Fibroblast of lung (primary cell): ENCODE measurements at places on chromosomes 2 and 18.

DNA sequence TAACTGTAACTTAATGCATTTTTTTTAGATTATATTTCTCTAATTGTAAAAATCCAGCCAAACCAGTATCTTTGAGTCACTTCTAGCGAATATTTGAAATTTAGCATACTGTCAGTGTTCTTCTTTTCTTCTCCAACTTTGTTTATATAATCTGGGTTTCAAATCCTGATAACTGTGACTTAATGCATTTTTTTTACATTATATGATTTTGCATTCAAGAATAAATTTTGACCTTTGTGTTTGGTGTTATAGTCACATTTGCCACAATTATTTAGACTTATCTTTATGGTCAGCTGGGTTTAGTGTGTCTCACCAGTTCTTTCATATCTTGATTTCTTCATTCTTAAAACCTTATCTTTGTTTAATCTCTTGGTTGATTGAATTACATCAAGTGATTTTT lies 345.7 kb downstream of the SLC4A3 start:
- no peak overlapping the region for H3K4me3 ChIP-seq
- no peaks in the 10 kb centered on the region for H3K36me3 ChIP-seq
- no peaks in the 10 kb centered on the region for H3K4me1 ChIP-seq
- H3K27ac ChIP-seq: no peak overlapping the region
- H3K27me3 ChIP-seq: no peaks in the 10 kb centered on the region

- DNase-seq: peak; percentile 43
- no peak overlapping the region for H3K27ac ChIP-seq
- H3K4me1 ChIP-seq: no peaks in the 10 kb centered on the region
- H3K4me3 ChIP-seq: no peak overlapping the region
- no peaks in the 10 kb centered on the region for H3K36me3 ChIP-seq
- peaks cover 10% of the 10 kb centered on the region for H3K27me3 ChIP-seq
Measured at GRCh38 chr2:64482765-64483504, 29.0 kb downstream of the LGALSL start.

GRCh38 chr2:214192711-214193110 lies 218.1 kb upstream of the VWC2L start:
- no peak overlapping the region for H3K27ac ChIP-seq
- no peak for DNase-seq
- no peaks in the 10 kb centered on the region for H3K36me3 ChIP-seq
- H3K27me3 ChIP-seq: no peaks in the 10 kb centered on the region
- peaks cover 2% of the 10 kb centered on the region for H3K4me1 ChIP-seq
- no peak overlapping the region for H3K4me3 ChIP-seq

GRCh38 chr18:78113940-78114251 lies 864.2 kb downstream of the GALR1 start:
- no peaks in the 10 kb centered on the region for H3K36me3 ChIP-seq
- H3K27me3 ChIP-seq: no peaks in the 10 kb centered on the region
- no peak overlapping the region for H3K27ac ChIP-seq
- H3K4me3 ChIP-seq: no peak overlapping the region

DNA sequence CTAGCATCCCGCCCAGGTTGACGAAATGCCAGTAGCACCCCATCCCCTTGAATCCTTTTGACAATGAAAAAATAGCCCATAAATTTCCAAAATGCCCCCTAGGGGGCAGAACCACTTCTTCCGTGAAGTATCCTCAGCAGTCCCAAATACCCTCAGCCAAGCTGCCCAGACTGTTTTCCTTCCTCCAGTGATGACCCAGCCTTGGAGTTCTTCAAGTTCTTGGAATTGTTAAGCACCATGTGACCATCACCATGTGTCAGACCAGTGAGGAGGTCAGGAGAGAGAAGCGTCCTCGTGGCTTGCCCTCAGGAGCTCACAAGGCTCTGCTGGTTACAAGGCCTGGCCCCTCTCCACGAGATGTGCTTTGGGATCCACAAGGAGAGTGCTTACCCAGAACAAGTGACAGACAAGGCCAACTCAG lies 1.4 kb upstream of the SLC23A3 start:
- peak; percentile 84 for DNase-seq
- H3K4me3 ChIP-seq: no peak overlapping the region
- peaks cover 13% of the 10 kb centered on the region for H3K36me3 ChIP-seq

- no peak overlapping the region for H3K27ac ChIP-seq
- no peak for DNase-seq
- no peaks in the 10 kb centered on the region for H3K27me3 ChIP-seq
- no peaks in the 10 kb centered on the region for H3K4me1 ChIP-seq
- H3K36me3 ChIP-seq: no peaks in the 10 kb centered on the region
Measured at GRCh38 chr2:168146892-168147810, 100.2 kb downstream of the STK39 start.

DNA sequence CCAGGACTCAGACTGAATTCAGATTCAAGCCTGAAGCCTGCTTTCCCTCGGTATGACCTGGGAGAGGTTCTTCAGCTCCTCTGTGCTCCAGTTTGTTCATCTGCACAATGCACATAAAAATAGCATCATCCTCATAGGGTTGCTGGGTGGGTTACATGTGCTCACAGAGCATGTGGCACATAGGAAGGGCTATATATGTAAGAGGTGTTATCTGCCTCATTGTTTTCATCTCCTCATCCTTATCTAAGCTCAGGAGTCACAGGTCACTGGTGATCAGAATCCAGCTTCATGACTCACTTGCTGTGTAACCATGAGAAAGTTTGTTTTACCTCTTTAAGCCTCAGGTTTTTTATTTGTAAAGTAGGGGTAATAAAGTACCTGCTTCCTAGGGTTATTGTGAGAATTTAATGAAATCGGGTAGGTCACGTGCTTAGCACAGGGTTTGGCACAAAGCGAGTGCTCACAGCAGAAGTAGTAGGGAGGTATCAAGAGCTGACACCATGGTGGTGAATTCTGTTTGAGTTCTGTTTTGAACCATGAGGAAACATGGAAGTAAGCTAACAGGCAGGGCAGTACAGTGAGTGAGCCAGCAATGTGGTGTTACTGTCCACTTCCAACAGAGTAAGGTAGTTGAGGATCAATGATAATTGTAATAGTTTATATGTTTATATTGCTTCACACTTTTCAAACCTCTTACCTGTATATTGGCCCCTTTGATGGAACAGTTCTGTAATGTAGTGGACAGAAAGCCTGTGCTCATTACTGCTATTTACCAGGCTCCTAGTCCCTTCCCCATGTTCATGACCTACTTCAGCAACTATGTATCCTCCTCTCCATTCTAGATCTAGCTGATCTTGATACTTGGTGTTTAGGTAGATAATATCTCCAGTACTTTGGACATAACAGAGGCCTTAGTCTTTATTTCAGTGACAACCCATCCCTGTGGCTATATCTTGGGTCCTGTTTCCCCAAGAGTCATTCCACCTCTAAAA lies 141.4 kb upstream of the LTBP1 start:
- H3K27ac ChIP-seq: no peak overlapping the region
- DNase-seq: no peak
- no peak overlapping the region for H3K4me3 ChIP-seq
- no peaks in the 10 kb centered on the region for H3K27me3 ChIP-seq
- no peaks in the 10 kb centered on the region for H3K4me1 ChIP-seq

DNA sequence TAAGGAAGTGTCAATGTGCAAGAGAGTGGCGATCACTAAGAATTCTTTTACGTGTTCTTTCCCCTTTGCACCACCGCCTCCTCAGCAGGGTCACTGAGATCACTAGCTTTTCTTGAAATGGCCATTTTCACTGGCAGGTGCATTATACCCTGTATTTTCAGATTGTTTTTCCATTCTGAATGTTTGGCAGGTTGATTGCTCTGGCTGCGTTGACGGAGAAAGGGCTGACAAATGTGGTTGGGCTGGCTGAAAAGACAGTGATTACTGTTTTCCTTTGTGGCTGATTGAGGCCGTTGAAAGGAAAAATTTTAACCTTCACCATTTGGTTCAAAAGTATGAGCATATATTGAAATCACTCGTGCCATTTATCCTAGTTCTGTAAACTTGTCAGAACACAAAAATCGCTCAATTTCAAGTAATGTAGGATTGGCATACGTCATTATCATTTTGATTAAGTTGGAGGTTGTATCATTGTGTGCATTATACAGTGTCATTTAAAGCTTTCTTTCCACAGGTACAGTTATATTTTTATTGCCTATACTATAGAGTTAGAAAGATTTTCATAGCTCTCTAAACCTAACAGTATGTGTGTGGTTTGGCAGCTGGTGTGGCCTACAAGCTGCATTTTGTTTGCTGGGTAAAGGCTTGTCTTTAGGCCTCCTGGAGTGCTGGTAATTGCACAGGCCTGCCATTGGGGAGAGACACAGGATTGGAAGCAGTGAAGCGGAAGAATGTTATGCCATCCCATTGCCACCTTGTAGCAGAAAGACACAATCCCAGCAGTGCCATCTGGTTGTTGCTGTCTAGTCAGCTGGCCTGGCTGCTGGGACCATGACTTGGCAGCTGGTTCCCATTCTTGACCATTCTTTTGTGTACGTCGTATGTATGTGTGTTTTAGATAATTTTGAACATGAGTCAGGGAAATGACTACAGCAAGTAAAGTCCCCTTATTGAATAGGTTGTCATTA lies 36.7 kb downstream of the DYNC1I2 start:
- no peaks in the 10 kb centered on the region for H3K27me3 ChIP-seq
- H3K4me1 ChIP-seq: no peaks in the 10 kb centered on the region
- H3K4me3 ChIP-seq: no peak overlapping the region
- H3K27ac ChIP-seq: no peak overlapping the region

DNA sequence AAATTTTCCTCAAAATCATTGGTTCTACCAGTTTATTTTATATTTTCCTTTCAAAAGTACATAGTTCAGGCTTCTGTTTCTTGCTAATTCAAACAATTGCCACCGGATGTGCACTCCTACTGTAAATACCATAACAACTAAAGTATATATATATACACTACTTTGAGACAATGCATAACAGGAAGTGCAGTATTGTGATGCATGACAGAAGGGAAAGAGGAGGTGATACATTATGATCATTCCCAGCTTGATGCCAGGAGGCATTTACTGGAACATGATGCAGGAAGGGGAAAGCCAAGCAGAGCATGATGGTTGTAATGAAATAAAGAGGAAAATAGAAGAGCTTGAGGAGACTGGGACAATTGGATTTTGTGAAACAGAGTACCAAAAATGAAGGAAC lies 215.2 kb upstream of the NT5C1B start:
- H3K36me3 ChIP-seq: no peaks in the 10 kb centered on the region
- no peak for DNase-seq
- H3K27ac ChIP-seq: no peak overlapping the region

- H3K27me3 ChIP-seq: no peaks in the 10 kb centered on the region
- H3K4me3 ChIP-seq: no peak overlapping the region
- no peaks in the 10 kb centered on the region for H3K4me1 ChIP-seq
- H3K27ac ChIP-seq: no peak overlapping the region
Measured at GRCh38 chr2:83613178-83613577, 845.9 kb downstream of the SUCLG1 start.

- H3K36me3 ChIP-seq: no peaks in the 10 kb centered on the region
- peak; percentile 43 for DNase-seq
- H3K4me1 ChIP-seq: peaks cover 20% of the 10 kb centered on the region
- no peaks in the 10 kb centered on the region for H3K27me3 ChIP-seq
- H3K4me3 ChIP-seq: no peak overlapping the region
Measured at GRCh38 chr2:237072067-237072931, 13.4 kb upstream of the COPS8 start.

DNA sequence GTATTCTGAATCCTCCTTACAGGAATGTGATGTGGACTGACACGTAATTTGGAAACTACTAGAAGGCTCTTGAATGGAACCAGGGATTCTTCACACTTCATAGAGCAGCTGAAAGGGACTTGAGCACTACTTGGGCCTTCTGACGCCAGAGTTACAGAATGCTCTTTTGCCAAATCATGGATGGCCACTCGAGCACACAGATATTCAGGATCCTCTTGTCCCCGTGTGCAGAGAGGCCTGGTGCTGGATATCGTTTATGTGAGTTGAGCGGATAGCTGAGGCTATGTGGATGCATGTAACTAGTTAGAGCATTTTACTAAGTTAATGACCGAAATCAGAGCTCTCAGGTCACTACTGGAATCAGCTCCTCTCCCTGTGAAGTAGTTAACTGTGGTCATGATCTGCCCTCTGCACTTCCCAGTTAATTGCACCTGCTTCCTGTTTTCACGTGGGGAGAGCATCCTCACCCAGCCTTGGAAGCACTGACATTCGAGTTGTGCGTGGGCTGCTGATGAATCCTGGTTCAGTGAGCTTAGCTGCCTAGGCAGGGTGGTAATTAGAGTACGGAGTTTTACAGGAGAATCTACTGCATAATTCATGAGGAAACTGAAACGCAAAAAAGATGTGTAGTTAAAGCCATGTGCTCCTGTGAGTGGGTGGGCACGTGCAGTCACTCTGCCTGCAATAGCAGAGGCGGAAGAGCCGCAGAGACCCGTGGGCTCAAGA lies 5.2 kb upstream of the TPO start:
- no peak overlapping the region for H3K4me3 ChIP-seq
- no peaks in the 10 kb centered on the region for H3K4me1 ChIP-seq
- no peak overlapping the region for H3K27ac ChIP-seq
- H3K36me3 ChIP-seq: no peaks in the 10 kb centered on the region
- no peak for DNase-seq

DNA sequence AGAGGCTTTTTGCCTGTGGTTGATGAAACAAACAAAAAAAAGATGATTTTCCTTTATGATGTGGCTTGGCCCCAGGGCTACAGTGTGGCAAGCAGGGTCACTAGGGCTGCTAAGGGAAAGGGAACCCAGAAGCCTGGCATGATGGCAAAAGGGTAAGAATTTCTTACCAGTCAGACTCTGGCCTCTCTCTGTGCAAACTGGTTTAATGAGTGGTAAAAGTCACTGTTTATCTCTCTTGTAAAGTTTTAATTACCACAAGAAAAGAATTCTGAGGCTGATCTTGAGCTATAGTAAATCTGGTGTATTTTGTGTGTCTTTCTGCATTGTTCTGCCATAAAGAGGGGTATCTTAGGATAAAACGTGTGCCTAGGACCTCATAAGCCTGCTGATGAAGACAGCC lies 275.4 kb downstream of the STK39 start:
- no peak overlapping the region for H3K4me3 ChIP-seq
- H3K36me3 ChIP-seq: no peaks in the 10 kb centered on the region
- no peaks in the 10 kb centered on the region for H3K27me3 ChIP-seq
- DNase-seq: no peak

GRCh38 chr2:160719116-160719515 lies 225.5 kb upstream of the RBMS1 start:
- no peaks in the 10 kb centered on the region for H3K36me3 ChIP-seq
- no peaks in the 10 kb centered on the region for H3K27me3 ChIP-seq
- DNase-seq: no peak
- H3K4me1 ChIP-seq: peaks cover 2% of the 10 kb centered on the region

GRCh38 chr2:33804155-33804554 lies 205.1 kb upstream of the FAM98A start:
- H3K27ac ChIP-seq: no peak overlapping the region
- no peaks in the 10 kb centered on the region for H3K4me1 ChIP-seq
- H3K4me3 ChIP-seq: no peak overlapping the region
- no peak for DNase-seq
- no peaks in the 10 kb centered on the region for H3K36me3 ChIP-seq

GRCh38 chr2:62287282-62287681 lies 91.4 kb downstream of the B3GNT2 start:
- no peak overlapping the region for H3K4me3 ChIP-seq
- no peak for DNase-seq
- H3K27ac ChIP-seq: no peak overlapping the region
- no peaks in the 10 kb centered on the region for H3K27me3 ChIP-seq
- H3K36me3 ChIP-seq: no peaks in the 10 kb centered on the region
- H3K4me1 ChIP-seq: no peaks in the 10 kb centered on the region
